ENCODE measurements at places on chromosomes 12 and 14.
A peak's percentile ranks its signal among the peaks of the same experiment; 100 is the strongest.

DNA sequence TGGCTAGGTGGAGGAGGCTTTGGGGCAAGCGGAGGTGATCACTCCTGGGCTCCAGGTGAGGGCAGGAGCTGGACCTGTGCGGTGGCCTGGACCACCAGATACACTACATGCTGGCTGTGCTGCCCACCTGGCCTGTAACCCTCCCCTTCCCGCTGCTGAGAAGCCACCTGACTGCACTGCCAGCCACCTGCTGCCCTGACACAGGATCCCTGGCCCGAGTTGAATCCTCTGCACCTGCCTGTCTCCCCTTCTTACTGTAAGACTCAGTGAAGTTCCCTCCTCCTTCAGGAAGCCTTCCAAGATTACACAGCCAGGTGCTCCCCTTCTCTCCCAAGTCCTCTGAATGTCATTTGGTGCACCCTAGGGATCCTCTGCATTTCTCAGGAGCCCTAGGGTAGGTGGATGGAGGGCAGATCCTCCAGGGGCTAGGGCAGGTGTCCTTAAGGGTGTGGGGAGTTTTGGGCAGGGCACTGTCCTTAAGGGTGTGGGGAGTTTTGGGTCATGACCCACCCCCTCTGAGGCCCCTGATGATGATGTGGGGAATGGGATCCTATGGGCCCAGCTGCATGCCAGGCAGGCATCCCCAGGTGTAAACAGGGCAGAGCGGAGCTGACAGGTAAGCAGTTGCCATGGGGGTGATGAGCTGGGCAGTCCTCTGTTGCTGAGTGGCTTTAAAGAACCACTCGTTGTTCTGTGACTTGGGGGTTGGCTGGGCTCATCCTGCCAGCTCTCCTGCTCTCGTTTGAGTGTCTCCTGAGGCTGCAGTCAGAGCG, 6.7 kb upstream of the MTA1 start:
- no peak for DNase-seq

DNA sequence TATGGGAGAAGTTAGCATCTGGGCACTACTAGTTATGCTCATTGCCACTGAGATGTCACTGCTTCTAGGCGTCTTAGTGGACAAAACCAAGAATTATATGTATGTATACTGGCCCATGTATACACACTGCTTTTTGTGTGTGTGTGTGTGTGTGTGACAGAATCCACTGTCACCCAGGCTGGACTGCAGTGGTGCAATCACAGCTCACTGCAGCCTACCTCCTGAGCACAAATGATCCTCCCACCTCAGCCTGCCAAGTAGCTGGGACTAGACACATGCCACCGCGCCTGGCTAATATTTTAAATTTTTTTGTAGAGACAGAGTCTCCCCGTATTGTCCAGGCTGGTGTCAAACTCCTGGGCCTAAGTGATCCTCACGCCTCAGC, 25.2 kb downstream of the LIMA1 start:
- DNase-seq, result no peak

DNA sequence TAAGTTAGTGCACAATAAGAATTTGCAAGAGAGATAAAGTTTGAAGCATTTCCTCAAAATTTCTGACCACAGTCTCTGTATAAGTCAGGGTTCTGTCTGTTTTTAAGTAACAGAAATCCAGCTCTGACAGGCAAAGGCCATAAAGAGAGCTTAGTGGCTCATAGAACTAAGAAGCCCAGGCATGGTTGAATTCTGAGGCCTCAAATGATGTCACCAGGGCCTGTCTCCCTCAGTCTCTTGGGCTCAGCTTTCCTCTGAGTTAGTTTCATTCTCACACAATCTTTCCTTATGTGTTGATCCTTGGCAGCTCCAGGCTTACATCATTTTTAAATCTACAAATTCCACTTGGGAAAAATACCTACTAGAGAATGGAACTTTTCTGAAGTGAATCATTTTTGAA, 173.4 kb upstream of the ATP2B1 start:
- DNase-seq, result peak; percentile 50

DNA sequence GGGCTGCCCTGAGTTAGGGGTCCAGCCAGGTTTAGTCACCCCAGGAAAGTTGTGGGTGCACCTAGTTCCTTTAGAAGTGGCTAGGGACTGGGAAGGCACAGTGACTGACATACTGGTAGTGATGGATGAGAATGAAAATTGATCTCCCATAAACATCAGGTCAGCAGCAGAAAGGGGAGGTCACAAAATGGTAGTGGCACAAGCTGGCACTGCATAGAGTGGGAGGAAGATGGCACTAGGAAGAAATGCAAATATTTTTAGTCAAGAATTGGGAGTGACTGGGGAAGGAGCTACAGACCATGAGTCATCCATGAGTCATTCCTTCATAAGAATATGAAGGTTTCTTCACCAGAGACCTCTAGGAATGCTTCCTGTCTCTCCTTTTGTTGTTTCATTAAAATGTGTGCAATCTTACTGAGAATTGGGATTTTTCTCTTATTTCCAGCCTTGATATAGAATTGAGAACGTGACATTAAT, 198.3 kb upstream of the AMIGO2 start:
- DNase-seq, result no peak

- DNase-seq, result no peak
These were observed 85.6 kb downstream of the CCDC92 start for GRCh38 chr12:123886931-123887582.

DNA sequence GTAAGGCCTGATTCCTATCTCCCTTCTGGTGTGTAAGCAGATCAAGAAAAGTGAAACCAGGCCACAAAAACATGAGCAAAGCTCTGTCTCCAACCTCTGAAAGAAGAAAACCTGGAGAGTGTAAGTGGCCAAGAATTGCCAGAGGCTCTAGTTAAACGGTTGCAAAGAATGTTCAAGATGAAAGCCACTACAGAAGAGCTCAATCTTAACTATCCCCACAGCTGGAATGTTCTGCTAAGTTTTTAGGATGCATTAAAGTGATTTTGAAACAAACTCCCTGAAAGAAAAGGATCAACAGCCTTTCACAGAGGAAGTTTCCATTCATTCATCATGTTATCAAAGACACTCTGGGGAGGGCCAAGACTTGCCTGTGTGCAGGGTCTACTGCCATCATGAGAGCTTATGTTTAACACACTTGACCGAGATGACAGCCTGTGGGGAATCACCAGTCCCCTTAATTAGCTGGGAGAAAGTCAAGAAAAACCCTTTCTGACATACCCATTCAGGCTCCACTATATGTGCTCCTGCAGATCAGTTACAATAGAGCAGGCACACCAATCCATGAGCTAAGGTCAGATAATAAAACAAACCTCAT, 128.0 kb upstream of the OVCH1 start:
- DNase-seq, result no peak

DNA sequence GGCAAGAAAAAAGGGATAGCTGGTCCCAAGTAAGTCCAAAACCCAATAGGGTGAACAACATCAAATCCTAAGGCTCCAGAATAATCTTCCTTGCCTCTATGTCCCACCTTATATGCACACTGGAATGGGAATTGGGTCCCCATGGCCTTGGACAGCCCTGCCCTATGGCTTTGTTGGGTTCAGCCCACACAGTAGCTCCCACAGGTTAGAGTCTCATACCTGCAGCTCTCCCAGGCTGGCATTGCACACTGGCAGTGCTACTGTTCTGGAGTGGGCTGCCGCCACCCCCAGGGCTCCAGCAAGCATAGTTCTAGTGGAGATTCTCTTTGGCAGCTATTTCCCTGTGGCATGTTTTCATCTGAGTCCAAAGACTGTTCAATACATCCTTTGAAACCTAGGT, 352.4 kb upstream of the CLEC14A start:
- no peak for DNase-seq
